ENCODE measurements at places on chromosomes 6 and 20.

- DNase-seq = no peak
These were observed 1.9 kb downstream of the BCL2L1 start for GRCh38 chr20:31720486-31721407.

- DNase-seq = no peak
These were observed 377.1 kb upstream of the BTBD3 start for GRCh38 chr20:11540558-11540957.

- no peak for DNase-seq
These were observed 23.3 kb downstream of the C20orf173 start for GRCh38 chr20:35506179-35506578.

GRCh38 chr6:47256361-47256760 is 53.3 kb downstream of the TNFRSF21 start:
- DNase-seq = no peak

DNA sequence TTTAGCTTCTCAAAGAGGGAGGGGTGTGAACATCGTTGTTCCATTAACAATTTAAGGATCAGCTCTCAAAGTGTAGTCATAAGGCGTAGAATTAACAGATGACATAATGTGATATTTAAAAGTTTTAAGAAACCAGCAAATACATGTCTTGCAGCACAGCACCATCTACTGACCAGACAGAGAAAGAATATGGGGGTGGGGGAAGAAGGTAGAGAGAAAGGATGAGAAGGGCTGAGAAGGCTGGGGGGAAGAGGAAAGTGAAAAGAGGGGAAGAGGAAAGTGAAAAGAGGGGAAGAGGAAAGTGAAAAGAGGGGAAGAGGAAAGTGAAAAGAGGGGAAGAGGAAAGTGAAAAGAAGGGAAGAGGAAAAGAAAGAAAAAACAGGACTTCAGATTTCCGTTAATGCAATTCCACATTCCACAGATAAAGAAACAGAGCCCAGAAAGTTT is 80.9 kb downstream of the HAO1 start:
- no peak for DNase-seq

DNA sequence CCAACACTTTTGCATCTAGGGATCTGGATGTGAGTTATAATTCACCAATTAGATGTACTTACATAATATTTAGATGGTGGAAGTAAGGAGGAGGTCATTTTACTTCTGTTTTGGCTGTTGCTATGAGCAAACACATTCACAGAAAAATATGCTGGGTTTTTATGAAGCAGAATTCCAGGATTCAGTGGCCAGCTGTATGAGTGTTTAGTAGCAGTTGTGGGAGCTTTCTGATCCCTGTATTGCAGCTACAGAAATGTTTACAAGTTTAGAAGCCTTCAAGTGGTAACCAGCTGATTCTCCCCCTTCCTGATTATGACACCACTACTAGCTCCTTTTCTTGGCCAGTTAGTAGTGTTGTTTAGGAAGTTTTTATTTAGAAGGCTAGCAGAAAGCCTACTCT is 177.0 kb downstream of the TENT5A start:
- no peak for DNase-seq

GRCh38 chr6:33630014-33630413 is 8.9 kb downstream of the ITPR3 start:
- no peak for DNase-seq

GRCh38 chr20:6075428-6076219 is 21.8 kb upstream of the LRRN4 start:
- DNase-seq = peak; percentile 85

DNA sequence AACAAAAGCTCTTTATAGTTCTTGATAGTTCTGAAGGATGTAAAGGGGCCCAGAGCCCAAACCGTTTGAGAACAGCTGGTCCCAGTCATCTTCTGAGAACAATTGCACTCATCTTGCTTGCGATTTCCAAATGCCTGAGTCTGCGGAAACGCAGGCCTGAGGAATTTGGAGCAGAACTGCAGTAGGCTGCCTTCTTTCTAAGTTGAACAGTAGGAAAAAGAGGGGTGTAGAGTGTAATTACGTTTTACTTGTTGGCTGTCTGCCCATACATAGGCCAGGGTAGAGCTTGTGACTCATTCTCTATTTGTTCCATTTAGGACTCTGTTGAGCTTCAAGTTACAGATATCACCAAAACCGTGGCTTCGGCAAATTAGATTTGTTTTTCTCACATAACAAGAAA is 42.0 kb upstream of the KIF16B start:
- no peak for DNase-seq

DNA sequence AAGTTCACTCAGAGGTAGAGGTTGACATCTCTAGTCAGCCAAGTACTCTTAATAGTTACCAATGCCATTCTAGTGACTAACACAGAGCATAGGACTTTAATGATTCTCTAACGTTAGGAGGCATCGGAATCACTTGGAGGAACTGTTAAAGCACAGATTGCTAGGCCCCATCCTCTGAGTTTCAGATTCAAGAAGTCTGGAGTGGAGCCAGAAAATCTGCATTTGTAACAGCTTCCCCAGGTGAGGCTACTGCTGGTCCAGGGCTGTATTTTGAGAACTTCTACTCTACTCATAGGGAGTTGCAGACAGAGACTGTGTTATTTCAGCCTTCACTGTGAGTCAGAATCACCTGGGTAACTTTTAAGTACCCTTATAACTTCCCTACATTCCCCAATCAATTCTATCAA is 5.7 kb downstream of the LMBRD1 start:
- no peak for DNase-seq

GRCh38 chr6:85364344-85364743 is 85.5 kb upstream of the NT5E start:
- DNase-seq = no peak

GRCh38 chr20:24468401-24469115 is 871 bp upstream of the SYNDIG1 start:
- no peak for DNase-seq

DNA sequence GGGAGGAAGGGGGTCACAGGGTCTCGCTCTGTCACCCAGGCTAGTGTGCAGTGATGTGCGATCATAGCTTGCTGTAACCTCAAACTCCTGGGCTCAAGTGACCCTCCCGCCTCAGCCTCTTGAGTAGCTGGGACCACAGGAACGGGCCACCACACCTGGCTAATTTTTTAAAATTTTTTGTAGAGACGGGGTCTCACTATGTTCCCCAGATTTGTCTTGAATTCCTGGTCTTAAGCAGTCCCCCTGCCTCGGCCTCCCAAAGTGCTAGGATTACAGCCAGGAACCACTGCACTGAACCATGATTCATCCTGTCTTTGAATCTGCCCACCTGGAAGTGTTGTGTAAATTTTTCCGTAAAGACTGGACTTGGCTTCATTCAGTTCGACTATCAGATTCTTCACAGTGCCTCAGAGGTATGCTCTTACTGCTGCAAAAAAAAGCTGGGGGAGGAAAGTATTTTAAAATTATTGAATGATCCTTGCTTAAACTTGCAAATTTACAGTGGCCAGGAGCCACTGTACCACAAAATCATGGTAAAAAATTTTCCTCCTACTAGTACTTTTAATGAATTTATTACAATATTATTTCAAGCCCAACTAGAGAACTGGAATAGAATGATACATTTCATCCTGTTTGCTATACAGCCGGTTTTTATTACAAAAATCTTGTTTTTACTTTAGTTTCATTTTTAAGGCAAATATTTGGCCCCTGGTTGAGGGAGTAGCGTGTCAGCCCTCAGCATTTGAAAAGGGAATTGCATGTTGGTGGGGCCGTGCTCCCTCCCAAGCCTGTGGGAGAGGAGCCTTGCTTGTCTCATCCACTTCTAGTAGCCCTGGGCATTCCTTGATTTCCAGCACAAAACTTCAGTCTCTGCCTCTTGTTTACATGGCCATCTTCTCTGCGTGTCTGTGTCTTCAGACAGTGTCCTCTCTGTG is 202.5 kb upstream of the SGK1 start:
- DNase-seq = no peak

- DNase-seq = no peak
These were observed 51.1 kb downstream of the MMS22L start for GRCh38 chr6:97231911-97232310.

DNA sequence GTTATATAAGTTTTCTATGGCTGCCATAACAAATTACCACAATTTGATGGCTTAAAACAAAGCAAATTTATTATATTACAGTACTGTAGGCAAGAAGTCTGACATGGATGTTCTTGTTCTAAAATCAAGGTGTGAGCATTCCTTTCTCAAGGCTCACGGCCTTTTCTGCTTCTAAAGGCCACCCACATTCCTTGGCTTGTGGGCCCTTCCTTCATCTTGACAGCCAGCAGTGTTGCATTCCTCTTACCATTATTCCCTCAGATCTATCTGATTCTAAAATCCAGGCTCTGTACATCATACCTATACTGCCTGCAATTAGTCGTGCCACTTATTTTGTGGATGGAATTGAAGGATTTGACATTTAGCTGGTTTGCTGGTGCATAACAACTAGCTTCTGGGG is 3.6 kb downstream of the CNBD2 start:
- no peak for DNase-seq

- peak; percentile 48 for DNase-seq
These were observed 1.0 kb downstream of the SYNE1 start for GRCh38 chr6:152636021-152636608.

- no peak for DNase-seq
These were observed 31.1 kb downstream of the EPM2A start for GRCh38 chr6:145704143-145704781.

DNA sequence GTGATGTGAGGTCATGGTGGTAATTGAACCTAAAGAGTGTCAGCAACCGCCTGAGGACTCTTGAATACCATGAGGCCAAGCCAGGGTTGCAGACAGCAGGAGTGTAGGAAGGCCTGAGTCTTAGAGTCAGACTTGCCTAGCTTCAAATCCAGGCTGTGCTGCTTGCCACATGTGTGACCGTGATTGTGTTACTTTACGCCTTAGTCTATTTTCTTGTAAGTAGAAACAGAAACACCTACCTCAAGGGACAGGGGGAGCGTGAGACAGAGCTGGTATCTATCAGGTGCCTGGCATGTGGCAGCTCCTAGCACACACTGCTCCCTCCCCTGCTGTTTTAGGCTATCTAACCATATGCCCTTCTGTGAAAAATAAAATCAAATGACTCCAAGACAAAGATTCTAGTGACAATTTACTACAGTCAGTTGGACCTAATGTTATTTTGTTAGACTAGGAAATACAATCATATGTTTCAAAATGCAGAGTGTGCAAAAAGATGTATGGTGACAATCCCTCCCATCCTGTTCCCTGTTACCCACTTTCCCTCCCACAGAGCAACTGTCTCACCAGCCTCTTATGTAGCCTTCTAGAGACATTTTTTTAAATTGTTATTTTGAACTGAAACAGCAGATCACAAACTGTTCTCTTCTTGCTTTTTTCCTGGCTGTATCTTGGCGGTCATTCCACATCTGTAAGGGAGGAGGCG is 21.7 kb downstream of the TAF8 start:
- DNase-seq = no peak

DNA sequence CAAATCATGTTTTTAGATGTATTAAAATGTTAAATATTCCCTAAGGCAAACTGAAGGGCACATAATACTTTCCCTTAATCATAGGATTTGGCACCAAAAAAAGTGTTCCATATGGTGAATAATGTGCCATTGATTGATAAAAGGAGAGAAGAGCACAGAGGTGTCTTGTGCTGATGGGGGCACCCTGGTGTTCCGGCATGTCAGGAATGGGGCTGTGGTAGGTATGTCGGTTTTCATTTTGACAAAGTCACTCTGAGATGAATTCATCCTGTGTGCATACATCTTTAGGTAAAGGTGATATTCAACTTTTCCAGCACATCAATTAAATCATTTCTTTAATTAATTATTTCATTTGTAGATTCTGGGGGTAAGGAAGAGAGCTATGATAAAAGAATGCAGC is 36.8 kb downstream of the CENPW start:
- DNase-seq = no peak

- no peak for DNase-seq
These were observed 163.2 kb upstream of the BTBD3 start for GRCh38 chr20:11754451-11754850.

DNA sequence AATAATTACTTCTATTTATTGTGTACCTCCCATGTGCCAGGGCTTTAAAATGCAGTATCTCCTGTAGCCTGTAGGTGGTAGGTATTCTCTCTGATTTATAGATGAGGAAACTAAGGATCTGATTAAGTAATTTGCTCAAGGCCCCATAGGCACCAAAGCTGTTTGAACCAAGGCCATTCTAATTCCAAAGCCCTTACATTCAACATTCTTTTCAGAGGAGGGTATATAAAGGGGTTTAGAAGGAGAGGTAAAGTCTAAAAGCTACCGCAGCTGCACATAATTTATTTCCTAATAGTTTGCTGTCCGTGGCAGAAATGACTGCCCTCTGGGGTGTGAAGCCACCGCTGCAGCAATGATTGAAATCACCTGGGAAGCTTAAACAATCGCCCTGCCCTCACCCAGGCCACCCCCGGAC is 95.0 kb upstream of the FAM8A1 start:
- DNase-seq = no peak

DNA sequence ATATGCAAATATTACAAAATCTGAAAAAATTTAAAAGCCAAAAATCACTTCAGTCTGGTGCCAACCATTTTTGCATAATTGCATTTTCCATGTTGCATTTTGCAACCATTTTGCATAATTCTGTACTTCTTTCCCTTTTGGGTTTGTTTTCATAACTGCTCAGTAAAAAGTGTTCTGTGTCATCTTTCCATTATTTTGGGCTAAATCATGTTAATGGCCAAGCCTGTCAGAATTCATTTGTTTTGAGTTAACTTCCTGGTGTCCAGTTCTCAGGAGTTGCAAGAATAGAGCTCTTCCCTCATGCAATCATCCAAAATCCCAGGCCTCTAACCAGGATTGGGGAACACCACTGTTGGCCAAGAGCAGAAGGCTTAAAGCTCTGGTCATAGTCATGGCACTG is 133.6 kb downstream of the MTHFD1L start:
- DNase-seq = no peak

DNA sequence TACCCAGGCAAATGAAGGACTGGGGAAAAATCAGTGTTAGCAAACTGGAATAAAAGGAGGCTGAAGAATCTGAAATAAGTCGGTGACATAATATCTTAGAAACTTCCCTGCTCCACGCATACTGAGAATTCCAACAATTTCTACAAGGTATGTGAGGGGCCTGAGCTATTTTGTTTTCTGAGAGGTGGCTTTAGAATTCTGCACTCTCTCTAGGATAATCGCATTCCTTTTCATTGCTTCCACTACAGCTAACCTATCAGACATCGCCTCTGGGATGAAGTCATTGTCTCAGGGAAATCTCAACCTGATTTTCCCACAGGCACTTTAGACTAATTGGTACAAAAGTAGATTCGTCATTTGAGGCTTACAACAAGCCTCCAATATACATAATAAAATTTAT is 740.8 kb downstream of the PHF3 start:
- no peak for DNase-seq

DNA sequence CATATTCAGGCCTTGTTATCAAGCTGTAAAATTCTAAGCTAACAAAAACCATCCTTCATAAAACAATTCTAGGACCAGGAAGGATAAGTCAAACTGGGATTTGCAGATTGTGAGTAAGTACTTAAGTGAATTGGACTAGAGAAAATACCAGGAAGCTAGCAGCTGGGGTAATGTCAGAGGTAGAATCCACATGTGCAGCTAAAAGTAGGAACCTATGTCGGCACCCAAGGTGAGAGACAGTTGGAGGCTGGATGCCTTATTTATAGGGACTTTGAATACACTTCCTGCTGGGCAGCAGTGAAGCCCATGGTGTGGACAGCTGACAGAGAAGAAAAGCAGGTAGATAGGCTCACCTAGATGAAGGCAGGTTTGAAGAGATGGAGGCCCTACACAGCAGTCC is 127.3 kb downstream of the FLRT3 start:
- no peak for DNase-seq

Data from right forelimb (tissue), 1 donor.